Amniotic stem cell (primary cell): ENCODE measurements at places on chromosomes 11 and 22.

GRCh38 chr11:128453444-128454336 is 133.7 kb downstream of the ETS1 start:
- DNase-seq = peak; percentile 89

DNA sequence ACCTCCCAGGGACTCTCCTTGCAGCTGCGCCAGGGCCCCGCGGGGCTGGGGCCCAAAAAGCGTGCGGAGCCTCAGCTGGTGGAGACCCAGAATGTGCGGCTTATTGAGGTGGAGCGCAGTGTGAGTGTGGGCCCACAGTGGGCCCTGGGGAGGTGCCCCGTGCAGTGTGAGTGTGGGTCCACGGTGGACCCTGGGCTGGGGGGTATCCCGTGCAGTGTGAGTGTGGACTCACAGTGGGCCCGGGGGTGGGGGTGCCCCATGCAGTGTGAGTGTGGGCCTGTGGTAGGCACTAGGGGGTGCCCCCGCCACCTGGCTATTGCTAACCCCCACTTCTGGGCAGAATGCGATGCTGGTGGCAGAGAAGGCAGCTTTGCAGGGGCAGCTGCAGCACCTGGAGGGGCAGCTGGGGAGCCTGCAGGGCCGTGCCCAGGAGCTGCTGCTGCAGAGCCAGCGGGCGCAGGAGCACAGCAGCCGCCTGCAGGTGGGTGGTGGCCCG is 7.8 kb upstream of the RPS6KA4 start:
- no peak for DNase-seq

GRCh38 chr11:133163463-133164419 is 368.6 kb downstream of the OPCML start:
- DNase-seq = no peak

DNA sequence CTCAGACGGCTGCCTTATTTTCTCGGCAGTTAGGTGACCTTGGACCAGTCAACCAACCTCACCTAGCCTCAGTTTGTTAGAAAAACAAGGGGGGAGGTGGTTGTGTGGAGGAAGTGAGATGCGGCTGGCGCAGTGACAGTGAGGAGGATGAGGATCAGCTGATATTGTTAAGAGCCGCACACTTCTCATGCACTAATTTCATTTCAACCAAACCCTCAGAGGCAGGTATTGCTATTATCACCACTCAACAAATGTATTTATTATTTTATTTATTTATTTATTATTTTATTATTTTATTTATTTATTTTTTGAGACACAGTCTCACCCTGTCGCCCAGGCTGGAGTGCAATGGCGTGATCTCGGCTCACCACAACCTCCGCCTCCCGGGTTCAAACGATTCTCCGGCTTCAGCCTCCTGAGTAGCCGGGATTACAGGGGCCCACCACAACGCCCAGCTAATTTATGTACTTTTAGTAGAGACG is 2.1 kb downstream of the LGALS1 start:
- no peak for DNase-seq

GRCh38 chr22:50531546-50531961 is 1.7 kb upstream of the TYMP start:
- no peak for DNase-seq

DNA sequence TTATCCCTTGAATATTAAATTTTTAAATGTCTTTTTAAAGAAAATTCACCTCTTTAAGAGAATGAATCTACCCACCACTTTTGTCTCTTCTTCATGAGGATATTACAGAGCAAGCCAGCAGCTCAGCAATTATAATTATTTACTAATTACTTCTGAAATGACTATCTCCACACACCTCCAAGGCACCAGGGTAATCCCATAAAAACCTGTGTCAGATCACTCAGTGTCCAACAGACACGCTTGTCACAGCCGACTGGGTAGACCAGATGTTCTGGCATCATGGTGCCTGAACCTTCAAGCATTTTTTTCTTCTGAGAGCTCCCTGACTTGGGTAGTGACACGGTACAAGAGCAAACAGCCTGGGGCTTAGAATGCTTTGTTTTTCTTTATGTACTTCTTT is 61.4 kb downstream of the EFCAB6 start:
- DNase-seq = no peak

DNA sequence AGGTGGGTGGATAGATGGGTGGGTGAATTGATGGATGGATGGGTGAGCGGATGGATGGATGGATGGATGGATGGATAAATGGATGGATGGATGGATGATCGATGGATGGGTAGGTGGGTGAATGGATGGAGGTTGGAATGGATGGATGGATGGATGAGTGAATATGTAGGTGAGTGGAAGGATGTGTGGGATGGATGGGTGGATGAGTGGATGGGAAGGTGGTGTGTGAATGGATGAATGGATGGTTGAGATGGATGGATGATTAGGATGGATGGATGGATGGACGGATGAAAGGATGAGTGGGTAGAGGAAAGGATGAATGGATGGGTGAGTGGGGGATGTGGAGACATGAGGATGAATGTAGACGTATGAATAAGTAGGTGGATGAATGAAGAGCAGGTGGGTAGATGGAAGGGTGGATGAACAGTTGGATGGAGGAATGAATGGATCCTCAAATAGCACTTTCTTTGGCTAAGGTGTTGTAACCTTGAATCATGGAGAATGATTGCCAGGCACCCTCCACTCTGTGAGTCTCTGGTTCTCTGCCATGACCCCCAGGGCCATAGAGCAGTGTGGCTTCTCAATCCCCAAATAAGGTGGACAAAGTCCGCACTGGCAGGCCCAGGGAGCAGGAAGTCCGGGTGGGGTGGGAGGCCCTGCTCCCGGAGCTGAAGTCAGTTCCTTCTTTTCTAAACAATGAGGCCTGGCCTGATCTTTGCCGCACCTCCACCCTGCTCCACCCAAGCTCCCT is 36.9 kb downstream of the IGF2 start:
- no peak for DNase-seq

DNA sequence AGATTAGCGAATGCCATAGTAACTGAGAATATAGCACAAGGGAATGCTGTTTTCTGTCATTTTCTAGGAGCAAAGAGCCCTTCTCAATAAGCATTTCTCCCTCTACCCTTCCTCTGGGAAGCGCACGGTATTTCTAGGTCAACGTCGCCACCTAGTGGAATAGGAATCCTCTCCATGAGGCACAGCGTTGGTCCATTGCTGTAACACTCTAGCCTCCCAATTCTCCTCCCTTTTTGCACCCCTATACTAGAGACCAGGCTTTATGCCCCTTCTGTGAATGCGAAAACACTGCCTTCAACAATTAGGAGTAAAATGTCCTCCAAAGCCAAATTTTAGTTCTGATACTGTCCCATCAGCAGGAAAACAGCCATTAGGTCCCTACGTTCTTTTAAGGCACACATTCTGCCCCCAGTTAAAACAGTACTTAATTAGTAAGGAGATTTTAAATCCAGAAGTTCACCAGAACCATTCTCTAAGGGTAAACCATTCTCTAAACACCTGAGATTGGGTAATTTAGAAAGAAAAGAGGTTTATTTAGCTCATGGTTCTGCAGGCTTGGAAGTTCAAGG is 12.8 kb upstream of the HYLS1 start:
- DNase-seq = peak; percentile 43

DNA sequence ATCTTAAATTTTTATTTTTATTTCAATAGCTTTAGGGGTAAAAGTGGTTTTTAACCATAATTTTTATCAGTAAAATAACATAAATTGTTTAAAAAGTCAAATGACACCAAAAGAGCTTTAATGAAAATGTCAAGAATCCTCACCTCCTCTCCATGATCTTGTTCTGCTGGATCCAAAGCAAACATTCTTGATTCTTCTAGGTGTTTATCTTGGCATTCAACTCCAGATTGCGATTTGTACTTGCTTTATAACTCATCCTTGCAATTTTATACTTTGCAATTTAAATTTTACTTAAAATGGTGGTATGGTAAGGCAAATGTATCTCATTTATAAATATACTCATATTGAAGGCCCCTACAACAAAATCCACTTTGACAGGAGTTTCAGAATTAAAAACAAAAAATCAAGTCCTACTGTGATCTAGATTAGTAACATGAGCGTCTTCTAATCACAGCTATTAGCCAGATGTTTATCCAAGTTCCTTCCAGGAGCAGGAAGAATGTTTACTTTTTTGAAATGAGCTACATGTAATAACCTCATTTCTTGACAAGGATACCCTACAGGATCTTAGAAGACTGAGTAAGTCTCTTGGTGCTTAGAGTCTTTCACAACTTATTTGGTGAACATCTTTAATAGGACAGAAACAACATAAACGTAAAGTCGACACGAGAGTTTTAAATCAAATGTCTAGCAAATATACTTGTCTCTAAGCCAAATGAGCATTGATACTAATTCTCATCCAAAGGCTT is 72.4 kb upstream of the CARD18 start:
- no peak for DNase-seq
